AG20443 (cell line): ENCODE measurements at places on chromosomes 7 and 10.
A peak's percentile ranks its signal among the peaks of the same experiment; 100 is the strongest.

- no peak for DNase-seq
These were observed 94.1 kb downstream of the ALOX5 start for GRCh38 chr10:45468079-45468478.

DNA sequence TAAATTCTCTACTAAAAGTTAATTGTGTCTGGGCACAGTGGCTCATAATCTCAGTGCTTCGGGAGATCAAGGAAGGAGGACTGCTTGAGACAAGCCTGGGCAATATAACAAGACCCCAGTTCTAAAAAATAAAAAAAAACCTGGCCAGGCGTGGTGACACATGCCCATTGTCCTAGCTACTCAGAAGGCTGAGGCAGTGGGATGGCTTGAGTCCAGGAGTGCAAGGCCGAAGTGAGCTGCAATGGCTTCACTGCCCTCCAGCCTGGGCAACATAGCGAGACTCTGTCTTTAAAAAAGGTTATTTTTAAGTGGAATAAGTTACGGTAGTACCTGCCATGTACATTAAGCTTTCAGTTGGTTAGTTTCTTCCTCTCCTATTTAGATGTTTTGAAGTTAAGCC lies 28.9 kb downstream of the CDK14 start:
- no peak for DNase-seq

- DNase-seq = no peak
These were observed 7.7 kb downstream of the MACROH2A2 start for GRCh38 chr10:70060389-70060788.

- DNase-seq = no peak
These were observed 40.6 kb downstream of the SYPL1 start for GRCh38 chr7:106071356-106071998.

DNA sequence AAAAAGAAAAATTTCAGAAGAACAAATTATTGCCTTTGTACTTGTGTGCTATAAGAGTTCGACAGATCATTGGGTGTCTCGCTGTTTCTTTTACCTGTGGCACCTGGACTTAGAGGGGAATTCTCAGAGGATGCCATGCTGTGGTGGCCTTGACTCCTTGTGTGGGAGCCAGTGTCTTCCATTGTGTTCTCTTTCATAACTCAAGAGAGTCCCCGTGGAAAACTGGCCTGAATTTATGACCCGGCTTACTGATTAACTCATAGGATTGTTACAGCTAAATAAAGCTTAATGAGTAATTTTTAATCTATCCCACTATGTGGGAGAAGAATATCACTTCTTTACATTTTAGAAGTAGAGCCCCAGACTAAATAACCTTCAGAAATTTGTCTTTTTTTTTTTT lies 54.5 kb downstream of the UBE3C start:
- no peak for DNase-seq

GRCh38 chr7:104978460-104978859 lies 35.5 kb upstream of the KMT2E start:
- peak; percentile 32 for DNase-seq

DNA sequence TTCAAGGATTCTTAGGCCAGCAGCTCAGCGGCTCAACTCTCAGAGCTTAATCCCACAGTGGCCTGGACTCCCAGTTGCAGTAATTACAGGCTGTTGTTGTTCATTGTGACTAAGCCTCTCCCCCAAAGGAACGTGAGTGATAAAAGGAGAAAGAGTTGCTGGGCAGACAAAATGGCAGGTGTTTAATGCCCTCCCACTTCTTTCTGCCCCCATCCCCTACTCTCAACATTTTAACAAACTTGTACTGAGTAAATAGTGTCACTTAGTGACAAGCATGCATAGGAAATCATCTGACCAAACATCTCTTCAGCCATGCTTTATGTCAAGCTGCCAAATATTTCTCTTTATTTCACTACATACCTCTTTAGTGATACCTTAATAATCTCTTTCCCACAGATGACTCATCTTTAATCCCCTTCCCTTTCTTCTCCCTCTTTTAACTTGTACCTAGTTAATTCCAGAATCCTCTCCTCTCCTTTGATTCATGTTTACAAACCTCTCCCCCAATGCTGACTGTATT lies 12.4 kb upstream of the MTERF1 start:
- DNase-seq = peak; percentile 35
